Hair follicle dermal papilla cell (primary cell): ENCODE measurements at places on chromosomes 5 and 9. TPM values are rescaled to one million over a fixed set of nuclear protein-coding genes. Genes with fewer than 3 reads are reported as not detected.

LEAP2 gene
- total RNA-seq: 0.12 and 0.16 TPM in 2 replicates

DNAJC18 gene
- 8.3 and 8.6 TPM in 2 replicates for total RNA-seq

CARD6 gene
- 14.6 and 18.0 TPM in 2 replicates for total RNA-seq

LCN1 gene
- not detected in 2 replicates for total RNA-seq

ELOVL7 gene
- 0.49 and 0.97 TPM in 2 replicates for total RNA-seq

HAND1 gene
- total RNA-seq: 0.12 TPM in 1 of 2 replicates, not detected in the other
